ENCODE measurements at places on chromosomes 2 and 18.

GRCh38 chr2:241304039-241304670 lies 11.3 kb downstream of the HDLBP start:
- no peak for DNase-seq

DNA sequence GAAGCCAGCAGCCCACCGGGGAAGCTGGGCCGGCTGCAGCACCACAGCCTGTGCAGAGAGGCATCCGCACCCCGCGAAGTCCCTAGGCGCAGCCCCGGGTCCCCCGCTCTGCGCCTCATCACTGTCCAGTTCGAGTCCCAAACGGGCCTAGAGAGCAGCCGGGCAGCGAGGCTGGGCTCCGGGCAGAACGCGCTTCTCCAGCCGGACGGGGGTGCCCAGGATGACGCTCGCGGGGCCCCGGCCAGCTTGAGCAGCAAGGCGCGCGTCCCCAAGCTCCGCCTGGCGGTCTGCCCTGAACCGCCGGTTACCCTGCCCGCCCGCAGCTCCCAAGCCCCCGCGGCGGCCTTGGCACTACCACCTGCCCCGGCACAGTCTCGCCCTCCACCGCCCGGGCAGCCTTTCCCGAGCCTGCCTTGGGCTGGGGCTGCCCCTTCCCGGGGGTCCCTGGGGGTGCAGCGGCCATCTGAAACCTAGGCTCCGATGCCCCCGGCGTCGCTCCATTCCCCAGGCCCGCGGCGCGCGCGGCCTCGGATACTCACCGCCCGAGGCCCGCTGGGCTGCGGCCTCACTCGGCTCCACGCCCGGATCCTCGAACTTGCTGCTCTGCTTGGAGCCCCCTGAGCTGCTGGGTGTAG lies 591 bp downstream of the SLC16A14 start:
- DNase-seq, result peak; percentile 67

GRCh38 chr2:196758474-196759377 lies 40.8 kb downstream of the GTF3C3 start:
- no peak for DNase-seq

- DNase-seq, result no peak
Observed at GRCh38 chr2:219396863-219397457, 9.2 kb upstream of the DNPEP start.

DNA sequence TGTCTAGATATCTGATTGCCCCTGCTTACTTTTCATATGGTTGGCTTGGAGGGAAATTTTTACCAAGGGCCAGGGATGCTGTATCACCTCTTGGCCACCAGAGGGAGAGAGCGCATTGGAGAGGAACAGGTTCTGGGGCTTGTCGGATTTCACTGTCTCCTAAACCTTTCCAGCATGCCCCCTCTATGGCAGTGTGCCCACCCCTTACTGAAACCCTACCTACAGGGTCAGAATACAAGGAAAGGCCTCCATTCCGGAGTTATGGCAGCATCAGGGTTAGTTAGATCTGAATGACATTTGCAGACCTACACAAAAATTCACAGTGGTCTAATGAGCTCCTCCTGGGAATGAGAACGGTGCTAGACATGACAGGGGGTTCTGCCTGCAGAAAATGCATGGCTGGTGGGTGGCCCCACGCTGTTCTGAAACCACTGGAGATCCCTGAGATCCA lies 5.8 kb downstream of the SLC14A2 start:
- peak; percentile 46 for DNase-seq

DNA sequence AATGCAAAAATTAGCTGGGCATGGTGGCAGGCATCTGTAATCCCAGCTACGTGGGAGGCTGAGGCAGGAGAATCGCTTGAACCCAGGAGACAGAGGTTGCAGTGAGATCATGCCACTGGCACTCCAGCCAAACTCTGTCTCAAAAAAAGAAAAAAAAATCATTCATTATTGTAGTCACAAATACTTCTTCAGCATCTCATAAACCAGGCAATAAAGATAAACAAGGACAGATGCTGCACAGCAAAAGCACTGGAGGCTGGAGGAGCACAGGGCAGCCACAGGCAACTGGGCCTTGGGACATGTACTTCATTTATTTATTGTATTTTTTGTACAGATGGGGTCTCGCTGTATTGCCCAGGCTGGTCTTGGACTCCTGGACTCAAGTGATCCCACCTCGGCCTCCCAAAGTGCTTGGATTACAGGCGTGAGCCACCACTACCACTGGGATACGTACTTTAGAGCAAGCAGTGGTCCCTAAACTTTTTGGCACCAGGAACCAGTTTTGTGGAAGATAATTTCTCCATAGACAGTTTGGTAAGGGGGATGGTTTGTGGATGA lies 16.8 kb upstream of the MAT2A start:
- no peak for DNase-seq

DNA sequence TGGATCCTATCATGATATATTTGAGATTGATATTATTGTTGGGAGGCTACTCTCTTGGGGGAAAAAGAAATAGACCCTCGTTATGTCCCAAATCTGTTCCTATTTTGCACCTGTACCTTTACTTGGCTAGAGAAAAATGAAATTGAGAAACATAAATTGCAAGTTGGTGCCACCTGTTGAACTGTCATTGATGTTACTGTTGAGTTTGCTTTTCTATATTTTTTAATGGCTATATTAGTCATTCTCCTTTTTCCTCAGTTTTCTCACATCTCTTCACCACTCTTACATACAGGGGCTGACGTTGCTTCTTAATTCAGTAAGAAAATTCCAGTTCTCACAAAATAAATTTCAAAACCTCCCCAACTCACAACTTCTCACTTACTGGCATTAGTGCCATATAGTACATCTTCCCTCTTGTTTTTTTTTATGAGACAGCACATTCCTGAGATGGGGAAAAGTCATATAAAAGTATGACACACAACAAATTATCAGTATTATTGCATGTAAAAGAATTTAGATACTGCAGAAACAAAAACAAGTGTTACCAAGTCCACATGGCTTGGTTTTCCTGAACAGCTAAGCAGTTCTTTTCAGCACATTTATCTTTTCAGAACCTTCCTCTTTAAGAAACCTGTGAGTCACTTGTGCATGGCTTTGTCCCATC lies 348.3 kb upstream of the DSEL start:
- no peak for DNase-seq

DNA sequence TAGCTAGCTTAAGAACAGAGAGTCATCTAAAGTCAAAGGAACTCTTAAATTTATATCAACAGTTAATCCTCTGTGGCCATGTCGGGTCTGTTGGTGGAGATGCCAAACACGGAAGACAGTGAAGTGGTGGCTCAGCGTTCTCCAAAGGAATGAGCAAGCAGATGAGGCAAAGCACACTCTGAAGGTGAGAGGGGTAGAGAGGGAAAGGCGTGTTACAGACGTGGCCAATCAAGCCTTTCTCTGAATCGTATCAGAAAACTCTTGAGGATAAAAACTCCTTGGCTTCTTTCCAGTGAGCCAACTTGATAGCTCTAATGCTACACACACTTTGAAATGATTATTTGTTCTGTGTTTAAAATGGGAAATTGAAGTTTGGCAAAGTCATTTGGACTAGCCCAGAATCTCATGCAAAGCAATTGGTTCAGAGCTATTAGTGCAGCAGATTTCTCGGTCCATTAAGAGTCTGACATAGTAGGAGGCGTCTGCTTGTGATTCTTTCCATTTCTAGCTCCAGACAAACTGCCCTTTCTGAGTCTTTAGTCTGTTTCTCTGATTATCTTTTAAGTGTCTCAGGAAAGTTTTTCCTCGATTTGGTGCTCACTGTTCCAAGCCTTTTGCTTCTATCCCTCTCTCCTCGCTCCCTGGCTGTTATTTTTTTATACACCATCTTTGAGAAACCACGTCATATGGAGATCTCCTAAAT lies 57.5 kb upstream of the CPO start:
- peak; percentile 63 for DNase-seq

DNA sequence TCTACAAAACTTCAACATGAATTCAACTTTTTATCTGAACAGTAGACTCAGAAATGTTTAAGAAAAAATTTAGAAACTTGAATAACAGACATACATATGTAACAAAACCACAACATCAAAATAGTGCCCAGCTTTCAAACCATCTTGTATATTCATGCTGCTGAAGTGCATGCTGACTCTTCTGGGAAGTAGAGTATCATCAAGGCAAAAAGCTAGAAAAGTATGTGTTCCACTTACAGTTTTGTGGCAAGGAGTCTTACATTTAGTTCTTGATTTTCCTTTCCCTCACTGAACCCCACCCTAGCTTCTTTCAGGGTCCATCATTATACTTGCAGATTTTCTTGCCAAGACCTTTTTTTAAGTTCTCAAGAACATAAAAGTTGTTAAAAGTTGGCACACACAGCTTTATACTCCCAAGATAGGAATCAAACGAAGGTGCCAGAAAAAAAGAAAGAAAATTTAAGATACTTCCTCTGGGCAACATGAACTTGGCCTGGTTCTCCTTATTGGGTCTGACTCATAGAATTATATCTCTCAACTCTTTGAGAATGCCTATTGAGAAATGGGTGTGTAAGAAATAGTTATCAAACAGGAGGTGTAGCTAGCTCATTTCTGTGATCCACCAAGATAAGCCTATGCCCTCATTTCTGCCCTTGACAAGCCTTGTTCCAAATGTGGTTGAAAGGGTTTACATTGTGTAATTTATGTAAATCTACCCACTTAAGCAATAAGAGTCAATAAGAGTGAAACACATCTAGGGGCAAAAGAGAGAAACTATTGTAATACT lies 667.6 kb upstream of the ACVR2A start:
- no peak for DNase-seq

DNA sequence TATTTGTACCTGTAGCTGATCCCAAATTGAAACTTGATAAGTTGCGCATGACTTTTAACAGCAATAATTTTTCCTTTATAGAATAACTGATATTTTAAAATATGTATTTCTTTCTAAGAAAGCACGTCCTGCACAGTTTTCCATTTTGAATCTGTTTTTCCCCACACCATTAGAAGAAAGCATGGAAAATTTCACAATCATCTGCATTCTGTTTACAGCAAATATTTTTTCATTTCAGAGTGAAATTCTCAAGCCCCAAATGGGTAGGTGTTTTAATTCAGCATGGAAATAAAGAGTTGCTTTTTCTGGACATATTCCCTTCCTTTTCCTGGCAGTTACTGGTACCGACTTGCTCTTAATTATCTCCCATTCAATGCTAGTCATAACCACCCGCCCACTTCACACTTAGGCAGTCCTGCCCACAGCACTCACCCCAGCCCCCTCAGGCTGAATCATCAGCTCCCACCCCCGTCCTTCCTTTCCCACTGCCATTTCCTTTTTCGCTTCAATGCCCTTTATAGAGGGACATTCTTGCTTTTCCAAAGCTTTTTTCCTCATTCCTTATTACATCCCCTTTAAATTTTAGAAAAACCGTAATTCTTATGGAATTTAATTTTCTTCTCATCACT lies 89.2 kb upstream of the GLS start:
- no peak for DNase-seq

- DNase-seq, result no peak
Observed at GRCh38 chr18:434410-434809, 66.1 kb downstream of the COLEC12 start.

- no peak for DNase-seq
Observed at GRCh38 chr18:58041633-58042032, 2.4 kb upstream of the NEDD4L start.

GRCh38 chr2:162344617-162344950 lies 652 bp downstream of the GCA start:
- no peak for DNase-seq

- no peak for DNase-seq
Observed at GRCh38 chr18:7333025-7333562, 102.2 kb downstream of the LRRC30 start.

GRCh38 chr2:3147651-3148530 lies 229.7 kb downstream of the EIPR1 start:
- DNase-seq, result no peak

DNA sequence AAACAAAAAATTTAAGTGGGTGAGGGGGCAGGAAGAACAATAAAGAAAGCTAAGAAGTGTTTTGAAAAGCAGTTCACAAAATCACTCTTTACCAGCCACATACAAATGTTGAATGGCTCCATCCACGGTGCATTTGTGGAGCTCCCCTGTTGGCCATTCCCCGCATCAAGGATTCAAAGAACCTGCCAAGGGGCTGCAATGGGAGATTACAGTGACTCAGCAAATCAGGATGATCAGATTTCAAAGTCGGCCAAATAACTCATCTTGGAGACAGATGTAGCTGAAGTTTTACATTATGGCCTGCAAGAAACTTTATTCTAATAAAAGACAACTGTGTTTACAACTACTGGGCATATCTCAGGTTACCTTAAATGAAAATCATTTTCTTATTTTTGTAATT lies 26.9 kb downstream of the COL4A3 start:
- no peak for DNase-seq

GRCh38 chr18:31598021-31598805 lies 6.5 kb downstream of the TTR start:
- no peak for DNase-seq

DNA sequence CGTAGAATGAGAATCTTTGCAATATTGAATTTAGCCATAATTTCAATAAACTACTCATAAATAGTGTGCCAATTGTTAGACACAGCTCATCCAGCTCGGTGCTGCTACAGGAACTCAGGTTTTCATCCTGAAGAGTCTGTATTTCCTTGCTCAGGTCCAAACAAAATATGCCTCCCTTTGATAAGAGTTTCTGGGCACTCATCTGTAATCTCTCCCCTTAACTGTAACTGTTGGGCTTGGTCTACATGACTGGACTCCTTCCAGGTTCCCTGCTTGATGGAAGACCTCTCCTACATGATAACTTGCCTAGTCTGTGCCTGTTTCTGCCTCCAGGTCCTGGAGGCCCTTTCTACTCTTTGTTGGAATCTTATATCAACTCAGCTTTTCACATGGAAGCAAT lies 57.9 kb downstream of the GCA start:
- DNase-seq, result no peak

DNA sequence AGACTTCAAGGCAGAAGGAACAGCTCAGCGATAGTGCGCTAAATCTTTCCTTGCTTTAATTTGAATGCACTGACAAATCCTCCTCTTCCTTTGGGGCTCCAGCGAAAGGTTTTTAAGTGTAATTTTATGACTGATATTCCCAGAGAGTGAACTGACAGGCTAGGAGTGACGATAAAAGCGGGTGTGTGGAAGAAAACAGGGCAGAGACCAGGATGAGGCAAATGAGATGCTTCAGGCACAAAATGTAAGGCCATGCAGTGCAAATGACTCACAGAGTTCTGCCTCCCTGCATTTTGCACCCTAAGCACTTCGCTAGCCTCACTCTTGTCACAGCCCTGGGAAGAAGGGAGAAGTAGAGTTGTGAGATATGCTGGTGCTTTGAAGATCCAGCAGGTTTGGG lies 14.7 kb downstream of the KLHL23 start:
- no peak for DNase-seq

DNA sequence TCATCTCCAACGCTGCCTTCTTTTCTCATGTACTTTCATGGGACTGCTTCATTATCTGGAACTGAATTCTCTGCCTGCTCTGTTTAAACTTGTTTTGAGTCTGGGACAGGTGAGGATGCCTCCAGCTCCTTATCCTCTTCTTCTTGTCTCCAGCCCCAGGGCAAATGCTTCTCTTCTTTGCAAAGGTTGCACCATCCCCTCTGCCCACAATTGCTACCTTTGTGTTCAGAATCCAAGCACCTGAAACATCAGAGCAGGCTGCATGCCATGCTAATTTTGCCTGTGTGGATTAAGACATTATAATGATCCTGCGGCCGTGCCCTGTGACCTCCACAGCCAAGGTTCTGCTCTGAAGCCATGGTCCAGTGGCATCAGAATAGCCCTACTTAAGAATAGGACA lies 309.5 kb downstream of the EPHA4 start:
- no peak for DNase-seq

GRCh38 chr18:63936156-63936931 lies 12.8 kb upstream of the HMSD start:
- DNase-seq, result no peak

- no peak for DNase-seq
Observed at GRCh38 chr2:9268301-9269080, 61.9 kb downstream of the ASAP2 start.
